ENCODE measurements at places on chromosomes 16 and 17. TPM values are rescaled to one million over a fixed set of nuclear protein-coding genes. Genes with fewer than 3 reads are reported as not detected.

Gene C17orf113
- 1.3 TPM for polyA plus RNA-seq

Gene TENT4B
- polyA plus RNA-seq: 5.9 TPM

Gene TBX2
- 8.9 TPM for polyA plus RNA-seq

Gene KRT40
- 8.1 TPM for polyA plus RNA-seq

Gene TOM1L1
- polyA plus RNA-seq: 5.6 TPM

Gene CCDC144A
- 5.8 TPM for polyA plus RNA-seq

Gene MT1M
- 0.63 TPM for polyA plus RNA-seq

Gene PIK3R5
- polyA plus RNA-seq: 1.5 TPM

Gene CDRT15
- 0.35 TPM for polyA plus RNA-seq

- no peak overlapping the region for H3K4me3 ChIP-seq
- DNase-seq: no peak
- no peak overlapping the region for H3K27ac ChIP-seq
- no peaks in the 10 kb centered on the region for H3K4me1 ChIP-seq
- H3K27me3 ChIP-seq: no peaks in the 10 kb centered on the region
- peaks cover 82% of the 10 kb centered on the region for H3K36me3 ChIP-seq
These were observed 6.8 kb downstream of the RSL1D1 start for GRCh38 chr16:11844499-11844898.

DNA sequence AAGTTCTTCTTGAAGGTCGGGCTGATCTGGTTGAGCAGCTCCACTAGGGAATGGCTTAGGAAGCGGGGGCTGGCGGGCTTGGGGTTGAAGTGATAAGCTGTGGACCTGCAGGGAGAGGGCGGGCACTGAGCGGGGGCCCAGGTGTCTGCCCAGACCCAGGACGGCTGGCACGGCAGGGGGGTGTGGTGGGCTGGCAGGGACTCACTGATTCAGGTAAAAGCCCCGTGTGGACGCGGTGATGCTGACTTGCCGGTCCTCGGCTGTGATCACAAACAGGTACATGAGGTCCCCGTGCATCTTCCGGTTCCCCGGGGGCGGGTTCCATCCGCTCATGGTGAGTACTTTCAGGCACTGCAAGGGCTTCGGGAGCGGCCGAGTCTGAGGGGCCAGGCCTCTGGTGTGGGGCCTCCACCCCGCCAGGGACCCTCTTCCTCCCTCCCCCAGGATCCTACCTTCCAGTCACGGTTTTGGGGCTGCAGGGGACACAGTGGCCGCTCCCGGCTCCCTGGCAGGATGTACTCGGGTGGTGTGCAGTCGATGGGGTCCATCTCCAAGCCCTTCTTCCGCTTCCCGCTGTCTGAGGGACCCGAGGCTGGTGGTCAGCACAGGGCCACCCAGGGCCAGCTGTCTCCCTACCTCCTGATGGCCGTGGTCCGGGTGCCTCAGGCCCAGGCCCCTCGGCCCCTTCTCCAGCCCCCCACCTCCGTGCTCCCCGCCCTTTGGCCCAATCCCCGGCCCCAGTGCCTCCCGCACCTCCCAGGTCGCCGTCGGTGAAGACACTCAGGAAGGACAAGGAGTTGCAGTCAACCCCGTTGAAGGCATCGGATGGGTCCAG lies 10.2 kb downstream of the CLUH start:
- H3K4me1 ChIP-seq: no peaks in the 10 kb centered on the region
- H3K36me3 ChIP-seq: peaks cover 69% of the 10 kb centered on the region
- no peaks in the 10 kb centered on the region for H3K27me3 ChIP-seq
- no peak for DNase-seq
- H3K27ac ChIP-seq: no peak overlapping the region

DNA sequence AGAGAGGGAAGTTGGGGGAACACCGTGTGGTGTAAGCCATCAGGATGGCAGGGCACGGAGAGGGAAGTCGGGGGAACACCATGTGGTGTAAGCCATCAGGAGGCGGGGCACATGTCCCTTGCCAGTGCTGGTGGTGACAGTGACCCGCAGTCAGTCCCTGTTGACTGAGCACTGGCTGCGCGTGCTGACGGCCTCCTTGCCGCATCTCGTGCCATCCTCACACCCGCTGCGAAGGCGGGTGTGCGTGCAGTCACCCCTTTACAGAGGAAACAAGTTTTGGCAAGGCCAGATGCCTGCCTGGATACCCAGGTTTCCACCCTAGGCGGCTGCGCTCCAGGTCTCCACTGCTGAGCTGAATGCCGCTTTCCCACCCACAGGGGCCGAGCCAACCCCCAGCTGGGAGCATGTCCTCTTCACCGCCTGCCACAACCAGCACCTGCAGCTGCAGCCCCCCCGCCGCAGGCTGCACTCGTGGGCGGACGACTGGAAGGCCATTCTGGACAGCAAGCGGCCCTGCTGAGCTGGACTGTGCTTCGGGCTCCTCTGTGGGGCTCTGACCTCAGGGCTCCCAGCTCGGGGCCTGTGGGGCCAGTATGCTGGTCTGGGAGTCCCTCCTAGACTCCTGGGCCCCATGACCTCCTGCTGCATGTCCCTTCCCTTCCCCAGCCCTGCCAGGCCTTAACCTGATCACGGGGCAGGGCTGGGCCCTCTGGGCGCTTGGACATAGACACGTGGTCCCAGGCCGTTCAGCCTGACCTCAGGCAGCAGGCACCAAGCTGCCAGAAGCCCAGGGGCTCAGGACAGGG lies 43.5 kb downstream of the NT5M start:
- peaks cover 7% of the 10 kb centered on the region for H3K36me3 ChIP-seq
- H3K27me3 ChIP-seq: peaks cover 2% of the 10 kb centered on the region
- H3K4me3 ChIP-seq: no peak overlapping the region
- H3K4me1 ChIP-seq: peaks cover 38% of the 10 kb centered on the region
- no peak overlapping the region for H3K27ac ChIP-seq
- no peak for DNase-seq

- no peaks in the 10 kb centered on the region for H3K27me3 ChIP-seq
- no peak overlapping the region for H3K27ac ChIP-seq
- H3K4me1 ChIP-seq: peaks cover 58% of the 10 kb centered on the region
- peaks cover 2% of the 10 kb centered on the region for H3K36me3 ChIP-seq
- no peak for DNase-seq
These were observed 47.2 kb downstream of the ANKRD11 start for GRCh38 chr16:89442990-89443726.

- peaks cover 39% of the 10 kb centered on the region for H3K36me3 ChIP-seq
- peaks cover 62% of the 10 kb centered on the region for H3K4me1 ChIP-seq
- DNase-seq: peak; percentile 78
- H3K27me3 ChIP-seq: no peaks in the 10 kb centered on the region
- no peak overlapping the region for H3K4me3 ChIP-seq
These were observed 17.1 kb upstream of the NAGLU start for GRCh38 chr17:42518755-42519545.

DNA sequence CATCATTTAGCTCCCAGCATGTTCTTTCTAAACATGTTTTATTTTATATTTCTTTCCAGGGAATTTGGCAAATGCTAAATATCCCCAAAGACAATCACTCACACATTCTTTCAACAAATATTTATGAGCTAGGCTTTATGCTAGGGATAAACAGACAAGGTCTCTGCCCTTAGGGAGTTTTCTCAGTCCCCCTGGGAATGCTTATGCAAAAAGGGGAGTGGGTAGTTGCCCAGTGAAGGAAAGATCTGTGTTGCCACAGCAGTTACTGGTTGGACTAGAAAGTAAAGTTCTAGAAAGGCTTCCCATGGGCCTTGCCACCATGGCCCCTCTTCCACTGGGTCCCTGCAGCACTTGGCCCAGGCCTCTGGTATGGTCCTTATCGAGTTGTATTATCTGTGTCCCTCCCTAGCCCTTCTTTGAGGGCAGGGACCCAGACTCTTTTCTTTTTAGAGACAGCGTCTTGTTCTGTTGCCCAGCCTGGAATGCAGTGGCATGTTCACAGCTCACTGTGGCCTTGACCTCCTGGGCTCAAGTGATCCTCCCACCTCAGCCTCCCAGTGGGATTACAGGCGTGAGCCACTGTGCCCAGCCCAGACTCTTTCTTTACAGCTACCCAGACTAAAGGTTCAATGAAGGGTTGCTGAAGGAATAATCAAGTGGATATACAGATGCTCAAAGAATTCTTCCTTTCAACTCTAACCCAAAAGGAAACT lies 78.0 kb downstream of the YPEL2 start:
- no peak for DNase-seq
- H3K4me1 ChIP-seq: peaks cover 21% of the 10 kb centered on the region
- no peaks in the 10 kb centered on the region for H3K36me3 ChIP-seq
- no peak overlapping the region for H3K27ac ChIP-seq
- no peaks in the 10 kb centered on the region for H3K27me3 ChIP-seq

- H3K36me3 ChIP-seq: no peaks in the 10 kb centered on the region
- H3K27me3 ChIP-seq: no peaks in the 10 kb centered on the region
- no peak overlapping the region for H3K27ac ChIP-seq
- H3K4me3 ChIP-seq: no peak overlapping the region
- peaks cover 14% of the 10 kb centered on the region for H3K4me1 ChIP-seq
- peak; percentile 25 for DNase-seq
These were observed 582.7 kb upstream of the PSMD7 start for GRCh38 chr16:73713778-73714495.

DNA sequence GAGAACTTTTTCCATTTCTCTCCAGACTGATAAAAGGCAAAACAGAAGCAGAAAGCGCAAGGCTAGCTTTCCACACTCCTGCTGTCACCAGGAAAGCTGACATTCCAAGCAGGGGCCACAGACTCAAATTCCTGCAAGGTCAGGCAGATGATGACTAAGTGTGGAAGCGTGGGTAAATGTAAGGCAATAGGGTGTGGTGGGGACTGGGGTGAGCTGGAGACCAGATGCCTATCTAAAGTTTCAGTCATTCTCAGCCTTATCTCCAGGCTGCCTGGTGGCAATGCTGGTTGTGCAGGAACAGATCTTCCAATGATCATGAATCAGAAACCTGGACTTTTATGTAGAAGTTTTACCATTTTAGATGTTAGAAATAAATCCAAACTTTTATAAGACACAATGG lies 224.1 kb downstream of the GSG1L start:
- no peak for DNase-seq
- peaks cover 4% of the 10 kb centered on the region for H3K27me3 ChIP-seq
- no peak overlapping the region for H3K4me3 ChIP-seq
- no peaks in the 10 kb centered on the region for H3K4me1 ChIP-seq
- H3K27ac ChIP-seq: no peak overlapping the region

GRCh38 chr16:29675811-29676643 lies 3.0 kb upstream of the QPRT start:
- peak; percentile 55 for DNase-seq
- H3K4me3 ChIP-seq: no peak overlapping the region
- no peaks in the 10 kb centered on the region for H3K36me3 ChIP-seq
- no peaks in the 10 kb centered on the region for H3K27me3 ChIP-seq
- peaks cover 32% of the 10 kb centered on the region for H3K4me1 ChIP-seq

GRCh38 chr16:88983771-88984687 lies 7.0 kb upstream of the CBFA2T3 start:
- H3K4me1 ChIP-seq: peaks cover 6% of the 10 kb centered on the region
- DNase-seq: no peak
- no peak overlapping the region for H3K27ac ChIP-seq
- H3K4me3 ChIP-seq: no peak overlapping the region
- H3K27me3 ChIP-seq: peaks cover 31% of the 10 kb centered on the region

DNA sequence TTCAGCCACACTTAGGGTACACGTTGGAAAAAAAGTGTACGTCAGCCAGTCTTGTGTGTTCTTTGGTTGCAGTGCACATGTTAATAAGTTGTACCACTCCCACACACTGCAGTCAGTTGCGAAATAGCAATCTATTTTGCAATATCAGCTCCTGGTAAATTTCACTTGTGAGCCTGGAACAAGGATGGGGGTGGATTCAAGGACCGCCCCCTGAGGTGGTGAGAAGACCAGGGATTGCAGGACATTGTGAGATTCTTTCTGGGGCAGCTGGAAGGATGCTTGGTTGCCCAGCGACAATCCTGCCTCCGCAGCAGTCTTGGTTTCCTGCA lies 78.6 kb upstream of the ZFHX3 start:
- H3K27ac ChIP-seq: no peak overlapping the region
- no peaks in the 10 kb centered on the region for H3K27me3 ChIP-seq

GRCh38 chr17:71963351-71963750 lies 157.5 kb upstream of the SOX9 start:
- no peaks in the 10 kb centered on the region for H3K4me1 ChIP-seq
- no peak overlapping the region for H3K27ac ChIP-seq
- no peak overlapping the region for H3K4me3 ChIP-seq
- H3K36me3 ChIP-seq: no peaks in the 10 kb centered on the region

GRCh38 chr17:82126556-82127314 lies 28.7 kb upstream of the FASN start:
- peaks cover 21% of the 10 kb centered on the region for H3K36me3 ChIP-seq
- no peaks in the 10 kb centered on the region for H3K4me1 ChIP-seq
- H3K27ac ChIP-seq: no peak overlapping the region
- no peaks in the 10 kb centered on the region for H3K27me3 ChIP-seq
- DNase-seq: no peak

GRCh38 chr16:57809276-57810196 lies 7.2 kb upstream of the KIFC3 start:
- H3K36me3 ChIP-seq: no peaks in the 10 kb centered on the region
- H3K27me3 ChIP-seq: no peaks in the 10 kb centered on the region
- no peak overlapping the region for H3K27ac ChIP-seq
- DNase-seq: no peak
- peaks cover 26% of the 10 kb centered on the region for H3K4me1 ChIP-seq

DNA sequence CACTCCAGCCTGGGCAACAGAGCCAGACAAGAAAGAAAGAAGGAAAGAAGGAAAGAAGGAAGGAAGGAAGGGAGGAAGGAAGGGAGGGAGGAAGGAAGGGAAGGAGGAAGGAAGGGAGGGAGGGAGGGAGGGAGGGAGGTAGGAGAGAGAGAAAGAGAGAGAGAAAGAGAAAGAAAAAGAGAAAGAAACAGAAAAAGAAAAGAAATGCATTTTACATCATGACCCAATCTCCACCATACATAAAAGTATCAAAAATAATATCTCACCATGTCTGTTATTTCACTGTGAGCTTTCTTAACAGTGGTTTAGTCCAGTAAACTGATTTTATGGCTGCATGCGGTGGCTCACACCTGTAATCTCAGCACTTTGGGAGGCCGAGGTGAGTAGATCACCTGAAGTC lies 70.0 kb downstream of the CYTH1 start:
- H3K27ac ChIP-seq: no peak overlapping the region
- DNase-seq: no peak
- peaks cover 16% of the 10 kb centered on the region for H3K4me1 ChIP-seq
- H3K27me3 ChIP-seq: no peaks in the 10 kb centered on the region

GRCh38 chr16:31471875-31472708 lies at the start of gene TGFB1I1:
Gene TGFB1I1 (plus strand): TSS chr16:31472152. CDS start chr16:31472189, 37 bp downstream.
- peak within 1 kb of the TSS; percentile 88 for H3K4me3 ChIP-seq
- H3K36me3 ChIP-seq: peaks cover 40% of the 10 kb centered on the region
- H3K27ac ChIP-seq: peak within 1 kb of the TSS; percentile 94
- DNase-seq: peak; percentile 92

DNA sequence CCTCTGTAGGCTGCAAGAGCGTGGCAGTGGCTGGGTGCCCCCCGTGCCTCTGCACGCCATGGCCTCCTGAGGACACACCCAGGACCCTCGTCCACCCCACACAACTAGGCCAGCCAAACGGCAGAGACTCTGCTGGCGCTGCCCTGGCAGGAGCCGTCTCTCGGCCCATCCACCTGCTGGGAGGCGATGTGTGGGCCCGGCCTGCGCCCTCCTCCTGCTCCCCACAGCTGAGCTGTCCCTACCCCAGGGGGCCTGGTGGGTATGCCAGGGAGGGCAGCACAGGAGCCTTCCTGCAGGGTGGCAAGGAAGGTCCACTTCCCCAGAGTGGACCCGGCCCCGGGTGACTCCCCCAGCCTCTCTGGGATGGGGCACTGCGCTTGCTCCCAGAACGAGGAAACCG lies 7.0 kb downstream of the RNF166 start:
- no peak for DNase-seq
- H3K4me1 ChIP-seq: peaks cover 40% of the 10 kb centered on the region
- H3K27ac ChIP-seq: no peak overlapping the region
- peaks cover 70% of the 10 kb centered on the region for H3K36me3 ChIP-seq

- H3K36me3 ChIP-seq: no peaks in the 10 kb centered on the region
- peaks cover 2% of the 10 kb centered on the region for H3K27me3 ChIP-seq
- DNase-seq: no peak
- no peak overlapping the region for H3K27ac ChIP-seq
- peaks cover 16% of the 10 kb centered on the region for H3K4me1 ChIP-seq
- no peak overlapping the region for H3K4me3 ChIP-seq
These were observed 37.1 kb upstream of the MGAT5B start for GRCh38 chr17:76830987-76831715.

Measured in muscle of leg (tissue), 16 donors.